ENCODE measurements at places on chromosomes 5 and 9.

DNA sequence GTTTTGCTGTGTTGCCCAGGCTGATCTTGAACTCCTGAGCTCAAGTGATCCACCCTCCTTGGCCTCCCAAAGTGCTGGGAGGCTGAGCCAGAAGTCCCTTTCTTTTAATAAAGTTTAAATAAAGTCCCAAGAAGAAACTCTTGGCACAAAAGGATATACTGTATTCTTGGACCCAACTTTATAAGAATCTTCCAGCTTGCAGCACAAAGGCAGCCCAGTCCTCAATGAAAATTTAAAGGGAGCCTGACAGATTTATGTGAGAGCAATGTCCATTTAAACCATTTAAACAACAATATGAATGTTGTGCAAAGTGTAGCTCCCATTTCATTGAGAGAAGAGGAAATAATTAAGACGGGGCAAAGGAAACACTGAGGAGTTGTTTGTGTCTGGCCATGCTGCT lies 217.0 kb downstream of the DOCK8 start:
- H3K27me3 ChIP-seq, result no peaks in the 10 kb centered on the region
- DNase-seq, result no peak
- no peak overlapping the region for H3K4me3 ChIP-seq
- no peaks in the 10 kb centered on the region for H3K4me1 ChIP-seq
- H3K36me3 ChIP-seq, result no peaks in the 10 kb centered on the region

DNA sequence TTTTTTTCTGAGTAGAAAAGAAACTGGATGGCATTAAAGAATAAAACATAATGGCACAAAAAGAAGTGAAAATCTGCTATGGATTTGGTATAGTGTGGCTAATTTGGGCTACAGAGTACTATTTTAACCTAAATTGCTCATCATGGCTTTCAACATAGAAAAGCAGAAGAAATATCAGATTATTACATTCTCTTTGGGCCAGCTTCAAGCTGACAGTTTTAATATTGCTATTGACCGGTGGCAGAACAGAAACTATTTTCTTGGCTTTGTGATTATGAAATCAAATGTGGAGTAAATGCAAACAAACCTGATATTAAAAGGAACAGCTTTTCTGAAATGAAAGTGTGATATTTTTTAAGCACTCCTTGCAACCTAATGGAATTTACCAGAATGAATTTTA lies 301.5 kb downstream of the EPB41L4A start:
- H3K27ac ChIP-seq, result no peak overlapping the region
- H3K36me3 ChIP-seq, result no peaks in the 10 kb centered on the region
- no peak for DNase-seq
- H3K4me1 ChIP-seq, result no peaks in the 10 kb centered on the region
- no peaks in the 10 kb centered on the region for H3K27me3 ChIP-seq

DNA sequence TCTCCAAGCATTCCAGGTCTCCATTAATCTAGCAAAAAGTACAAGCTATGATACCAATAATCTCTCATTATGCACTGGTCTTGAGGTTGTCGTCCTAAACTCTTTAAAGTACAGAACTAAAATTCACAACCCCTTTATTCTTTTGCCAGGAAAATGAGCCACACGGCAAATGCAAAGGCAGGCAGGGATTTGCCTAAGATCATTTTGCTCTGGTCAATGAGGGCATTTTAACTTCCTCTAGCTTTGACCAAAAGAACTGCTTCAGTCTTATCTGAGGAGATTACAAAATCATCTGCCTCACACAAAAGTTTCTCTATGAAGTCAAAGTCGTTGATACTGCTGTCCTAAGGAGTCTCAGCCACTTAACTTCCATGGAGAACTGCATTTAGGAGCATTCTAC lies 51.8 kb downstream of the EPB41L4B start:
- no peaks in the 10 kb centered on the region for H3K36me3 ChIP-seq
- no peaks in the 10 kb centered on the region for H3K4me1 ChIP-seq
- H3K4me3 ChIP-seq, result no peak overlapping the region

- no peaks in the 10 kb centered on the region for H3K36me3 ChIP-seq
- H3K27me3 ChIP-seq, result peaks cover 5% of the 10 kb centered on the region
- H3K4me3 ChIP-seq, result no peak overlapping the region
- DNase-seq, result no peak
- H3K27ac ChIP-seq, result no peak overlapping the region
Observed at GRCh38 chr9:124794902-124795491, 18.1 kb downstream of the OLFML2A start.
